ENCODE measurements at places on chromosomes 2 and 18. TPM values are rescaled to one million over a fixed set of nuclear protein-coding genes. Genes with fewer than 3 reads are reported as not detected.

DNA sequence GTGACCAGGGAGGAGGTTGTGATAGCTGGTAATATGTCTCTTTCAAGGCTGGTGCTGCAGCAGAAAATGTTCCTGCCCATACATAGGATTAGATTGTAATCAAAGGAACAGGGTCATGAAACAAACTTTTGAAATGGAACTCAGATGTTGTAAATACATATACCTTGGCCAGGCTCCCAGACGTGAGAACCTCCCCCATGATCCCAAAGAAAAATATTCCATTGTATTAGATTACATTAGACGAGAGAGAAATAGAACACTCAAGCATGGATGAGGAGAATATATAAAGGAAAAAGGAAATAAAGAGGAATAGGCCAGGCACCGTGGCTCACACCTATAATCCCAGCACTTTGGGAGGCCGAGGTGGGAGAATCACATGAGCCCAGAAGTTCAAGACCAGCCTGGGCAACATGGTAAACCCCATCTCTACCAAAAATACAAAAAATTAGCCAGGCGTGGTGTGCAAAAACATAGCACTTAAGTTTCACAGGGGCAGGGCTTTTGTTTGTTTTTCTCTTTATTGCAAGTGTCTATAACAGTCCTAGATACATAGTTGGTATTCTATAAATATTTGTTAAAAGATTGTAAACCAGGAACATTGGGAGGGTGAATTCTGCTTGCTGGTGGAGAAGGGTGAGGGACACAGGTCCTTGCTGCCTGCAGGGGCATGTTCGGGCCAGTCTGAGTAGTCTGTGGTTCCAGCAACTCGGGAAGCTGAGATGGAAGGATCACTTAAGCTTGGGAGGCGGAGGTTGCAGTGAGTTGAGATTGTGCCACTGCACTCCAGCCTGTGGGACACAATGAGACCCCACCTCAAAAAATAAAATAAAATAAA is 52.8 kb downstream of the RPL37A start:
- H3K4me3 ChIP-seq, result no peak overlapping the region
- H3K4me1 ChIP-seq, result no peaks in the 10 kb centered on the region
- no peak for DNase-seq
- no peaks in the 10 kb centered on the region for H3K36me3 ChIP-seq

DNA sequence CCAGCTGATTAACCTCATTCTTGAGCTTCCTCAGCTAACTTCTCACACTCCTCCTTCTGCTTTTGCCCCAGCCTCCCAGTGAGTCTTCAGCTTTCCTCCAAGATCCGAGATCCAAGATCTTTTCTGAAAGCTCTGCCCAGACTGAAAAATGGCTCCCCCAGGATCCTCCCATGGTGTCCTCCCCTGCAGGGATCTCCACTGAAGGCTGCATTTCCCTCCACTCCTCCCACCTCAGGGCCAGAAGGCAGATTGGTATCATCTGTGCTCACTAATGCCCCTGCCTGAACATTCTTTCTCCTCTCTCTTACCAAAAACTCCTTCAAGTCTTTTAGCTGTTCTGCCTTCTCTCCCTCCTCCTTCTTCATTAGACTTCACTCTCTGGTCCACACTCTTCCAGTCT is 6.1 kb upstream of the FOXI3 start:
- no peak overlapping the region for H3K4me3 ChIP-seq
- no peak for DNase-seq
- H3K36me3 ChIP-seq, result no peaks in the 10 kb centered on the region
- no peak overlapping the region for H3K27ac ChIP-seq

DNA sequence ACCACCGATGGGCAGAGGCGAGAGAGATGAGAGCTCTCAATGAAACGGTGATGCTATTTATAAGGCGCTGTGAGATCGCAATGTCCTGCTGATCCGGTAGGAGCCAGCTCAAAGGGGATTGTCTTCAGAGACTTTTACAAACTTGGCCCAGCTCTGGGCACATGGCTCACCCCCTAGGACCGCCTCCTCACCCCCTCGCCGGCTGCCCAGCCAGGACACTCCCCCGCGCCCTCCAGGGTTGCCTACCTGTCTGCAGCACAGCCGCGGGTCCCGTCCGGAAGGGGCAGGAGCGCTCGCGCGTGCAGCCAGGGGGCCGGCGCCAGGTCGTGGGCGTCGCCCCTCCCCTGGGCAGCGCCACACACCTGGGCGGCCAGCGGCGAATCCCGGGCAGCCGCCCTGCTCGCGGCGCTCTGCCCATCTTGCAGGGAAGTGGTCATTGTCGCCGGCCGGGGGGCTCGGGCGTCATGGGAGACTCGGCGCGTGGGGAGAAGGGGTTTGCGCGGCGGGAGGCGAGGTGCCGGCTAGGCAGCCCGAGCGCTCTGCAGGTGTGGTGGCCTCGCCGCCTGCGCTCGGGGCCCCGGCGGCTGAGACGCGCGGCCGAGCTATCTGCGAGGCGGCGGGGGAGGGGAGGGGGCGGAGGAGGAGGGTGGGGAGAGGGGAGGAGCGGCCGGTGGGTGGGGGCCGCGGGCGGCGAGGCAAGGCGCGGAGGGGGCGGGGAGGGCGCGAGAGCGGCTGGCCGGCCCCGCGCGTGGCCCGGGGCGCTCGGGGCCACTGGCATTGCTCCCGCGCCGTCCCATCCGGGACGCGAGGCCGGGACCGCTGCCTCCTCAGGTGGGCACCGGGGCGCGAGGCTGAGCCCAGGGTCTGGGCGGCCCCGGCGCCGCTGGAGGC is at the start of gene GRB14:
Gene GRB14, minus strand, starts transcription at position 610 of the 891 bp plus-strand sequence. Its CDS starts 173 bp downstream, at position 437.
- no peaks in the 10 kb centered on the region for H3K36me3 ChIP-seq
- H3K27ac ChIP-seq, result peak within 1 kb of the TSS; percentile 52
- H3K27me3 ChIP-seq, result no peaks in the 10 kb centered on the region
- peak within 1 kb of the TSS; percentile 74 for H3K4me3 ChIP-seq
- H3K4me1 ChIP-seq, result no peaks in the 10 kb centered on the region
- DNase-seq, result peak; percentile 89

DNA sequence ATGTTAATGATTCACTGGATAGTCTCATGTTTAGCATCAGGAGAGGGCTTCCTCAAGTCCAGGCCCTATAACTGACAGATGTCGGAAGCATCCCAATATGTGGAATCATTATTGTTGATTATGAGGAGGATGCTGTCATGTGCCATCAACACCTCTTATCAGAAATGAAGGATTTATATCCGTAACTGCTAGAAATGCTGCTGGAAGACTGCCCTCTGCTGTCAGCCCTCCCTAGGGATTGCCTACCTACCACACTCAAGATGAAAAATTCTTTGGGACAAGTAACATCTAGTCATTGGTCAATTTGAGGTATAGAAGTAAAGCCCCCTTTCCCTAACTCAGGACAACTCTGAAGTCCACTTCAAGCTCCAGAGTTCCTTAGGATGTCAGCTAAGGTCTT is 1166.5 kb upstream of the NXPH2 start:
- H3K27ac ChIP-seq, result no peak overlapping the region
- no peaks in the 10 kb centered on the region for H3K36me3 ChIP-seq
- H3K4me3 ChIP-seq, result no peak overlapping the region
- no peak for DNase-seq
- no peaks in the 10 kb centered on the region for H3K27me3 ChIP-seq

DNA sequence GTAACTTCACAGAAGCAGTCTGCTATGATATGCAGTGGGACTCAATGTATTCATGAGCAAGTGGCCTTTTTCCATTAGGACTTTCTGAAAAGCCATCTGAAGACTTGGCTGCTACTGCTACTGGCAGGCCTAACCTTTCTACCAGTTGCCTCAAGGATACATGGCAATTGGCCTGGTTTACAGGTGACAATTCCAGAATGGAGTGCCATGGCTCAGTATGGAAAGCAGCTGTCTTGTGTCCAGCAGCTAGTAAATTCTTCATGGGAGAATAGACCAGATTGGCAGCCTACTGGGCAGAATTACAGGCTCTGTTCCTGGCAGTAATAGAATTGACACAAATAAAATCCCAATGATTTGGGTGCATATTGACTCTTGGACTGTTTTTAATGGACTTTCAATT is 12.6 kb upstream of the TMX3 start:
- DNase-seq, result no peak
- no peaks in the 10 kb centered on the region for H3K36me3 ChIP-seq
- no peak overlapping the region for H3K4me3 ChIP-seq

DNA sequence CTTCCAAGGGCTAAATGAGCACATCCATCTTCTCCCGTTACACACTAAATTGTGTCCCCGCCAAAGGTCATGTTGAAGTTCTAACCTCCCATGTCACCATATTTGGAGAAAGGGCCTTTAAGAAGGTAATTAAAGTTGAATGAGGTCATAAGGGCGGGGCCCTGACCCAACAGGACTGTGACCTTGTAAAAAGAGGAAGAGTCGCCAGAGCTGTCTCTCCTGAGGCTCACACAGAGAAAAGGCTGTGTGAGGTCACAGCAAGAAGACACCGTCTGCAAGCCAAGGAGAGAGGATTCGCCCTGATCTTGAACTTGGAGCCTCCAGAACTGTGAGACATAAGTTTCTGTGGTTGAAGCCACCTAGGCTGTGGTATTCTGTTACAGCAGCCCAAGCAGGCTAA is 24.1 kb downstream of the TRABD2A start:
- no peak overlapping the region for H3K27ac ChIP-seq
- no peak for DNase-seq
- no peaks in the 10 kb centered on the region for H3K4me1 ChIP-seq
- H3K36me3 ChIP-seq, result no peaks in the 10 kb centered on the region
- no peak overlapping the region for H3K4me3 ChIP-seq

LYG2 gene
- total RNA-seq, result not detected

LMAN1 gene
- total RNA-seq, result 78.8 TPM

USP14 gene
- 41.9 TPM for total RNA-seq
